Nucleus accumbens (tissue), 56 donors: ENCODE measurements at places on chromosomes 7 and 10.
A peak's percentile ranks its signal among the peaks of the same experiment; 100 is the strongest.

DNA sequence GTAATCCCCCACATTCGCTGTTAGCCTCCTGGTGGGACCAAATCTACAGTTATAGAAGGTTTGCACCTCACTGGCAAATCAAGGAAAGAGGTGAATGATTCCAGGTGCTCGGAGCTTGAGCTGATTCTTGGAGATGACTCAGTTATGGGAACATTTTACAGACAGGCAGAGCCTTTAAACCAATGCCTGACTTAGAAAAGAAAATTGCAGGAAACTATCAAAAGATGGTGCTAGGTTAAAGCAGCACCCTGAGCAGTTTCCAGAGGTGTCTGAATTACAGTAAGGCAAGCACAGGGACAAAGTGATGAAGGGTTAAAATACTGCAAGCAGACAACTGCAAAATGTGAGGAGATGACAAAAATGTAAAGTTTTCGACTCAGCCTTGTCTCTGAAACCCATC is 2.9 kb downstream of the LRRTM3 start:
- no peak for DNase-seq

DNA sequence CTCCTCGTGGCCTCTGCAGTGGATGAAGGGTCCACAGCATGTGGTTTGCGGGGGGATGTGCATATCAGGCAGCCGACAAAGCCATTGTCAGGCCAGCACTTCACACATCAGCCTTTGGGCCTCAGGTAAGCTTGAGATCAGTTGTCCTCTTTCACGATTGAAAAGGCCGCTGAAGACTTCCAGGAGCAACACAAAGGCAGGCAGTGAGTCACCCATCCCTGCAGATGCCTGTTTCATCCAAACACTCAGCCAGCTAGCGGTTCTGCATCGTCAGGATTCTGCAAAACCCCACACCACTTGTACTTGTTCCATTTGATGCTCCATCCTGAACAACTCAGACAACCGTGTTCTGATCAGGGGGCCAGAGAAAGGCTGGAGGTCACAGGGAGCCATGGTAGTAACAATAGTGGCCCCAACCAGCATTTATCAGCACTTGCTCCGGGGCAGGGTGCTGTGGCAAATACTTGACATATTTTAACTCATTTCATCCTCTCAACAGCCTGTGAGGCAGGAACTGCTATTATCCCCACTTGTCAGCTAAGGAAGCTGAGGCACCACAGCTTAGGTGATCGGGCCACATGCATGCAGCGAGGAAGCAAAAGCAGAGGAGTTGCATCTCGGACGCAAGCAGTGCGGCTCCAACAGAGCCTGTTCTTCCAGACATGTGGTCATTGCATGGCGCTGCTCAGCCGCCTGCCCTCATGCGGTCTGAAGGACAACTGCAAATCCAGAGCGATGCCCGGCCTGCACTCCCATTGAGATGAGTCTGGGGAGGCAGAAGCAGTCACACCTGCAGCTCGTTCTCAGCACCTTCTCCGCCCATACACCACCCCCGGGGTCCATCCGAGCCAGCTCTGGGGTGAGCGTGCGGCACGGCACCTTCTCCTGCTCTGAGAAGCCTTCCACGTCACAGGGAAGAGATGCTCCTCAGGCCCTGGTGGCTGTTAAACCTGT is 144.9 kb downstream of the PAXIP1 start:
- no peak for DNase-seq

DNA sequence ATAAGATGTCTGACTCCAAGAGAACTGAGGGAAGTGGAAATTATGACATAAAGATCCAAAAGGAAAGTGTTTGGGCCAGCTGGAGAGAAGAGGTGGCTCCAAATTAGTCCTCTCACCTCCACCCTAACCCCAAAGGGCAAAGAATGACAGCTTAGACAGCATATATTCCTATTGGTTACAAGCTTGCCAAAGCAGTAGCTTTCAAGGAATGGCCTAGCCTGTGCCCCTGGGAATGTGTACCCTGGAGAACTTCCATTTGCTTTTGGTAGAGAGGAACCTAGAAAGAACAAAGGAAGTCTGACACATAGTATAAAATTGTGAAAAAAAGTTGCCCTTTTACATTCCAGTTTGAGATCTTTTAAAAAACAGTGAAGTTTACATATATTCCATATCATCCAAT is 11.2 kb upstream of the NRG3 start:
- no peak for DNase-seq

- no peak for DNase-seq
These were observed 170.8 kb upstream of the KLF14 start for GRCh38 chr7:130904792-130905191.

DNA sequence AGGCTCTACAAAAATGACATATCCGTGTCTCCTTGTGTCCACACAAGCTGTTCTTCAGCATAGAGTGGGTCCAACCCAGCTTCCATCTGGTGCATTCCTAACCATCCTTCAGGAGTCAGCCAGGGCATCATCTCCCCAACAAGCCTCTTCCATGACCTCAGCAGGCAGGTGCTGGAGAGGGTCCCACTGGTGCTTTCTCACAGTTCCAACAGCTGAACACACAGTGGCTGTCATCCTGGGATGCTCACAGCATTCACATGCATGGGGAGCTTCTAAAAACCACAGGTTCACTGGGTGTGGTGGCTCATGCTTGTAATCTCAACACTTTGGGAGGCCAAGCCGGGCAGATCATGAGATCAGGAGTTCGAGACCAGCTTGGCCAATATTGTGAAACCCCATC is 6.4 kb upstream of the CYP3A4 start:
- DNase-seq: no peak

DNA sequence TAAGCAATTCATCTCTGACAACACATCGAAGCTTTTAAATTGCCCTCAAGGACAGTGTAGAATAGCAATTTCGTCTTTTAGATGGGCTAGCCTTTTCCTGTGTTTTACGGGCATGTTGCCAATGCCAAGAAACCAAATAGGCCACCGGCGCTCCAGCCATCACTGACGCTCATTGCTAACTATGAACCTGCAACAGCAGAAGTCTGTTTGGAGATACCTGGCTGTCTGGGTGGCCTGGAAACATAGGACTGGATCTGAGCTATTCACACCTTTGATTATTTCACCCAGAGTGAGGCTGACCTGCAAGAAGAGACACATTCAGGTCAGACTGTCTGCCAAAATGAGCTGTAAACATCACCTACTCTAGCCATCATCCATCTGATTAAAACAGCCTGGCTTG is 12.0 kb downstream of the KPNA7 start:
- DNase-seq: no peak

GRCh38 chr10:51926337-51926736 is 226.9 kb upstream of the CSTF2T start:
- DNase-seq: no peak

GRCh38 chr10:125756853-125757487 is 18.7 kb downstream of the MMP21 start:
- DNase-seq: no peak

DNA sequence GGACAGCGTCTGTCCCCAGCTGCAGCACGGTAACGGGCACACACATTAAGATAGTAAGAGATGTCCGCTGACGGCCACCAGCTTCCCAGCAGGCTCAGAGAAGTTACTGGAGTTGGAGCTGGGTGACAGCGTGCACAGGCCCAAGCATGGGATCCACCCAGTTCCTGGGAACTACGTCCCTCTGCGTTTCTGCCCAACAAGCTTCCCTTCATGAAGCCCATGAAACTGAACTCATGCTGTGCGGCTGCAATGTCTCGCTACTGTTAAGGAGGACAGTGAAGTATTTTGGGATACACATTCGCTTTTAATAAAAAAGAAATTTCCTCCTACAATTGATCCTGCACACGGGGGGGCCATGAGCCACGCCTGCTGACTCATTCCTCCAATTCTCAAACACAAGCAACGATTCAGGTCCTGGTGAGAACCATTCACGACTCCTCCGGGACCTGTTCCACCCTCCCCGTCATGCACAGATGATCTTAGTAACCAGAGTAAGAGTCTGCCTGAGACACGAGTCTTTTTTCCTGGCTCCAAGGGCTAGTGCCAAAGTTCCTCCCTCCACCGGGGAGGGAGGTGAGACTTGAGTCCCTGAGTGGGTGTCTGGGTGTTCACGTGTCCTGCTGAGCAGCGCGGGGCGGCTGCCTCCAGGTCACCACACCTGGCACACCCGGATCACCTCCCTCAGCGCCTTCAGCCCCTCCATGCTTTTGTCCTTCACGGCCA is 2.6 kb downstream of the PSMG3 start:
- peak; percentile 18 for DNase-seq

- DNase-seq: no peak
These were observed 590.2 kb downstream of the MAGI2 start for GRCh38 chr7:78863281-78863680.

- peak; percentile 36 for DNase-seq
These were observed 1.3 kb upstream of the ARID5B start for GRCh38 chr10:61899997-61900828.

DNA sequence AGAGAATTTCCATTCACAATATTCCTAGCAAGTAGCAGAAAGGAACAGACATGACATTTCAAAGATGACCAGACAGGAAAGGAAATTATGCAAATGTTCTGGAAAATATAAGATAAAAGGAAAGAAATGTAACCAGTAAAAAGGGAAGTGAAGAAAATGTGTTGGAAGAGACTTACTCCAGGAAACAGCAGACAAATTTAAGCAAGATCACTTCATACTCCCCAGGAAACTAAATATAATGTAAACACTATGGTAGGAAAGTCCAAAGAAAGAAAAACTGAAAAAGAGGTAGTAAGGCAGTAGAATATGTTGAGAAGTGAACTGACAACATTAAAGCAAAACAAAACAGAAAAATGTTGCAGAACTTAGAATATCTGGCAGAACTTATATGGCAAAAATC is 6.4 kb upstream of the ST8SIA6 start:
- no peak for DNase-seq

DNA sequence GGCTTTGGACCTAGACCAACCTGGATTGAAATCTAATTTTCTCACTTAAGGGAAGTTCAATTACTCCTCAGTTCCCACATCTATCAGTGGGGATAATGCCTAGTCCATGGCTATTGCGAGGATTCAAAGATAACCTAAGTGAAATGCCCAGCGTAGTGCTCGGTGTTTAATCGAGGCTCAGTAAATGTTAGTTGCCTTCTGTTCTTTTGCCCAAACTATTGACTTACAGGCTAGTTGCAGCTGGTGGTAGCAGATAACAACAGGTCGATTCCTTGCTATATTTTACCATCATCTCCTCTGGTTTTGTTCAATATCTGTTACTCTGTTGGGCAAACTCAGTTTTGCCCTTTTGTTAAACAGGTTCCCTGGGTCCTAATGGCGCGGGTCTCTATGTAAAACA is 22.8 kb downstream of the DNAH11 start:
- DNase-seq: no peak

DNA sequence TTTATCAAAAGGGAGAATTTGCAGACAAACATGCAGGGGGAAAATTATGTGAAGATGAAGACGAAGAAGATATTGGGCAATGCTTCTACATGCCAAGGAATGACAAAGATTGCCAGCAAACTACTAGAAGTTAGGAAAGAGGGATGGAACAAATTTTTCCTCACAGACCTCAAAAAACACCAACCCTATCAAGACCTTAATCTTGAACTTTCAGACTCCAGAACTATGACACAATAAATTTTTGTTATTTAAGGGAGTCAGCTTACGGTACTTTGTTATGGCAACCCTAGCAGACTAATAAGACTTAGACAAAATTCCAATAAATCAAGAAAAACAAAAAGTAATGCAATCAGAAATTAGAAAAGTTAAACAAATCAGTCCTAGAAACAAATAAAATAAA is 280.0 kb upstream of the GNAI1 start:
- no peak for DNase-seq

GRCh38 chr10:18571076-18571475 is 80.3 kb downstream of the NSUN6 start:
- DNase-seq: no peak

GRCh38 chr7:137771679-137772078 is 75.1 kb downstream of the DGKI start:
- DNase-seq: no peak

DNA sequence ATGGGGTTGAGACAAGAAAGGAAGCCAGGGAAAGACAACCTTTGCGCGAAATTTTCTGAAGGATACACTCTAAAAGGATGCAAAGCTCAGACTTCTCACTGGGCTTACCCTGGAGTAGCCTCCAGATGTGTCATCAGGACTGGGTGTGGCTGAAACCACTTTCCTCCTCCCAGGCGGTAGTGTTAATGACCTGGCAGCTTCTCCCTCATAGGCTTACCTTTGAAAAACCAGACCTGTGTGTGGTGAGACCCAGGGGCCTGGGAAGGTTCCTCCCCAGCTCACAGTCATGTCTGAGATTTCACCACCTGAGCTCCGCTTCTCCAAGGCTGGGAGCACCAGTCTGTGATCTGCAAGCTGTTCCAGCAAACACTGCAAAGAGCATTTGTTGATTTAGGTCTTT is 93.7 kb downstream of the EPC1 start:
- no peak for DNase-seq

- no peak for DNase-seq
These were observed 3.1 kb downstream of the EN2 start for GRCh38 chr7:155460926-155461613.

DNA sequence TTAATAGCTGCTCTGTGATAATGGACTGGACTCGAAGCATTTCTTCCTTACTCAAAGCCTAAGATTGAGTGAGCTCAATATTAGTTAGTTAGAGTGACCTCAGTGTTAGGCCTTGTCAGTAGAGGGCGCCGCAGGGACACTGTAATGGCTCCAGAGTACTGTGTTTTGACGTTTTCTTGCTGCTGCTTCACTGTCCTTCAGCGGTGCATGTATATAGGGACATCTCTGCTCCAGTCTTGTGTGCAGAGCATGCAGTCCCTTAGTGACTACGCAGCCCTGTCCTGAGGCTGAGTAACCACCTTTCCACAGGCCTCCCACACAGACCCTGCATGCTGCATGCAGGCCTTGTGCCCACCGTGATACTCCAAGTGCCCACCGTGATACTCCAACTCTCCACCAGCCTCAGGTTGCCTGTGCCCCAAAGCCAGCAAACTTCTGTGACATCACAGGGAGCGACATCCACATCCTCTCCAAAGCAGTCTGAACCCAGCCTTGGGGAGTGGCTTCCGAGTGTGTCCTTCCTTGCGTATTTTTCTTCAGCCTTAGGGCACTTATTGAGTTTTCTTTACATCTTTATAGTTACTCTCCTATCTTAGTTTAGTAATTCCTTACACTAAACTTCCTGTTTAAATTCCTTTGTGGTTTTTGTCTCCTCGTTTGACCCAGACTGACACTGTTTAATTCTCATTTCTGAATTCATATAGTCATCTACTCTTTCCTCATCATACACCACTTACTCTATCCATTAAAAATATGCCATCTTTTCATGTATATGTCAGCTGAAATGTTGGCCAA is 118.2 kb downstream of the JAZF1 start:
- peak; percentile 28 for DNase-seq

GRCh38 chr10:84665883-84666463 is 337.6 kb downstream of the CCSER2 start:
- no peak for DNase-seq

DNA sequence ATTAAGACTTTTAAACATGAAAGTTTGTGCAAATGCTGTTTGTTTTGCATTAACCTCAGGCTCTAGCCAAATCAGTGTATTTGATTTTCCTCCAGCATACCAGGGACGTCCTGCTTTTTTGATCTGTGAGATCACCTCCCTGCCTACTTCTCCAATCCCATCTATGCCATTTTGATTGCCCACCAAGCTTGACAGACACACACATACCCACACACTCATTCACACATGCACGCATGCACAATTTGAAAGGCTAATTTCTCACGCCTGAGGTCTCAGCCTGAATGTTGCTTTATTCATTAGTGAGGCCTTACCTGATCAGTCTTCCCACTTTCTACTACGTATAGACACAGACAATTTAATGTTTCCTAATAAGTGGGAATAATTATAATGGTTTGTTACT is 53.5 kb downstream of the CDK13 start:
- no peak for DNase-seq

- no peak for DNase-seq
These were observed 67.0 kb upstream of the ATRNL1 start for GRCh38 chr10:115026056-115026745.

GRCh38 chr10:88019753-88020152 is 156.3 kb downstream of the PTEN start:
- no peak for DNase-seq
